ENCODE measurements at places on chromosomes 1 and 21. TPM values are rescaled to one million over a fixed set of nuclear protein-coding genes. Genes with fewer than 3 reads are reported as not detected.

DNA sequence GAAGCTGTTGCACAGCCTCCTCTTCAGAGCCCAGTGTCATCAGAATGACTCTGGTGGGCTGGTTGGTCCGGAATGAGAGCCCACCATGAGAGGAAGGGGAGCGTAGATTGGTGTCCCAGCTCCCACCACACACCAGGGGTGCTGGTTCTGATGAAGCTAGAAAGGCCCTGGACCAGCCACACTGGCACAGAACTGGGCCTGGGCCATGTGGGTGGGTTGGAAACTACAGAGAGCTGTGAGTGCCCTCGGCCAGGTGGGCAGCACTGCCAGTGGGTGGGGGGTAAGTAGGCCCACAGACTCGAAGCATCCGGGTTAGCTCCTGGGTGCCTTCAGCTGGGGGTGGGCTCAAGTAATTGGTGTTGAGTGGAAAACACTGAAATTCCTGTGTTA is 11.6 kb upstream of the TFF1 start:
- DNase-seq = no peak
- H3K36me3 ChIP-seq = no peaks in the 10 kb centered on the region
- no peak overlapping the region for H3K4me3 ChIP-seq

The SLAMF9 gene
- total RNA-seq = not detected

GRCh38 chr21:26849428-26850115 is 4.4 kb upstream of the ADAMTS1 start:
- H3K4me3 ChIP-seq = no peak overlapping the region

The OR2L3 gene
- total RNA-seq = not detected

The S100A14 gene
- total RNA-seq = not detected

The PDE4B gene
- total RNA-seq = 16.8 TPM

The TBCE gene
- 22.2 TPM for total RNA-seq

DNA sequence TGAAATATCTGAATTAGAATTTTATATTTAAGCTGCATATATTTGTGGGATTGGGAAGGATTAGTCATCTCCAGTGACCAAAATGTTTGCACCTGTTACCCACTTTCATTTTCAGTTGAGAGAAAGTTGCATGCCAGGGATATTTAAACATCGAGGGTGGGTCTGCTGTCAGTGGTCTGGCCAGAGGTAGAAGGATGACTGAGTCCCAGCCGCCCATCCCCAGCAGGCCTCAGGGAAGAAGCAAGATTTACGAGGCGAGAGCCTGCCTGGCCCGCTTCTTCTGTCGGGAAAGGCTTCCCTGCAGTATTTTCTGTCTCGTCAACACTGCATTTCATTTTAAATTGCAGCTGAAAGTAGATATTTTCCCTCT is 1.4 kb upstream of the MAN1C1 start:
- H3K4me3 ChIP-seq = no peak overlapping the region
- no peak overlapping the region for H3K27ac ChIP-seq
- no peaks in the 10 kb centered on the region for H3K36me3 ChIP-seq
- no peaks in the 10 kb centered on the region for H3K4me1 ChIP-seq
- no peak for DNase-seq
- H3K27me3 ChIP-seq = no peaks in the 10 kb centered on the region

DNA sequence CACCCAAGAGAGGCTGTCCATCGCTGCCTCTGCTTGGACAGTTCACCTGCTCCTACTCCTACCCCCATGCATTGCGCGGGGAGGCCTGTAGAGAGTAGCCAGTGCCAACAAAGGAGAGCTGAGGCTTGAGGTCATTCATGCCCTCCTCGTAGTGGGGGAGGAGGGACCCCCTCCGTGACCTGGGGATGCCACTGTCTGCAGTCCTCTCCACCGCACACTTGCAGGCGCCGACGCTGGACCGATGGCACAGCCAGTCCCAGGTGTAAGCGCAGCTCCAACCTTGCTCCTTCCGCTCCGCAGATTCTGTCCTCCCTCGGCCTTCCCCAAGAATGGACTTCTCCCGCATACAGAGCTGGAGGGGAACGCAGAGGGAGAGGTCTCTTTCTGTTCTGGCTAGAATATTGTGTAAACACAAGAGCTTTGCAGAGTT is 672 bp upstream of the PHLDA3 start:
- H3K36me3 ChIP-seq = no peaks in the 10 kb centered on the region
- no peaks in the 10 kb centered on the region for H3K27me3 ChIP-seq
- H3K27ac ChIP-seq = no peak overlapping the region
- DNase-seq = no peak

DNA sequence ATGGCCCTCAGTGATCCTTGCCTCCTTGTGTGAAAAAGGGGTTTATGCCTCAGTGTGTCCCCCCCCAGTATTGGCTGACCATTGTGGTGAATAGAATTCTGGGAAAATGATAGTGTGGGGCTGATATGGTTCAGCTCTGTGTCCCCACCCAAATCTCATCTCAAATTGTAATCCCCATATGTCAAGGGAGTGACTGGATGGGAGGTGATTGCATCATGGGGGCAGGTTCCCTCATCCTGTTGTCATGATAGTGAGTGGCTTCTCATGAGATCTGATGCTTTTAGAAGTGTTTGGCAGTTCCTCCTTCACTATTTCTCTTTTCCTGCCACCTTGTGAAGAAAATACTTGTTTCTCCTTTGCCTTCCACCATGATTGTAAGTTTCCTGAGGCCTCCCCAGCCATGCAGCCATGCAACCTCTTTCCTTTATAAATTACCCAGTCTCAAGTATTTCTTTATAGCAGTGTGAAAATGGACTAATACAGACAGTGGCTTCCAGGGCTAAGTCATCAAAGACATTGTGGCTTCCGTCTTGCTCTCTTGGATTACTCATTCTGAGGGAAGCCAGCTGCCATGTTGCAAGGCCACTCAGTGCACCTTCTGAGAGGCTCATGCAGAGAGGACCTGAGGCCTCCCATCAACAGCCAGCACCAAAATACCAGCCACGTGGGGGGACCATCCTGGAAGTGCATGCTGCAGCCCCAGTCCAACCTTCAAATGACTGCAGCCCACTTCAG is 40.6 kb upstream of the SOD1 start:
- no peaks in the 10 kb centered on the region for H3K4me1 ChIP-seq
- no peak overlapping the region for H3K27ac ChIP-seq
- DNase-seq = no peak
- no peaks in the 10 kb centered on the region for H3K27me3 ChIP-seq
- no peaks in the 10 kb centered on the region for H3K36me3 ChIP-seq

GRCh38 chr1:110184446-110184845 is 25.7 kb upstream of the KCNC4 start:
- H3K4me3 ChIP-seq = no peak overlapping the region
- H3K36me3 ChIP-seq = no peaks in the 10 kb centered on the region
- no peaks in the 10 kb centered on the region for H3K27me3 ChIP-seq
- no peak overlapping the region for H3K27ac ChIP-seq
- DNase-seq = no peak

GRCh38 chr1:165240492-165240891 is 116.0 kb downstream of the LMX1A start:
- no peak overlapping the region for H3K4me3 ChIP-seq
- no peaks in the 10 kb centered on the region for H3K27me3 ChIP-seq
- H3K27ac ChIP-seq = no peak overlapping the region
- H3K4me1 ChIP-seq = no peaks in the 10 kb centered on the region
- no peak for DNase-seq
- no peaks in the 10 kb centered on the region for H3K36me3 ChIP-seq

- H3K4me1 ChIP-seq = no peaks in the 10 kb centered on the region
- no peak overlapping the region for H3K4me3 ChIP-seq
- no peaks in the 10 kb centered on the region for H3K27me3 ChIP-seq
- no peaks in the 10 kb centered on the region for H3K36me3 ChIP-seq
- DNase-seq = no peak
Measured at GRCh38 chr1:155071701-155072100, 6.9 kb upstream of the EFNA3 start.

DNA sequence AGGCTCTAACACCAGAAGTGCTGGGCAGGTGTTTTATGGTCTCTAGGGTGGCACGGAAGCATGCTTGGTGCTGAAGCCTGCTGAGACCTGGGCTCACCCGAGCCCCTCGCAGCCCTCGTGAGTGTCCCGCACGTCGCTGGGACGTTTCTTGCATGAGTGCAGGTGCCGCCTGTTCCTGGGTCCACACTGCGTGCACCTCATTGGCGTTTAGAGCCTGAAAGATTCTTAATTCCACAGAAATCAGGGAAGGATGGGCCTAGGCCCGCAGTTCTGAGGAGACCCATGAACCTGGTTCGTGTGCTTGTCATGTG is 43.8 kb upstream of the DIP2A start:
- no peak overlapping the region for H3K27ac ChIP-seq
- no peaks in the 10 kb centered on the region for H3K4me1 ChIP-seq
- DNase-seq = peak; percentile 40
- H3K36me3 ChIP-seq = peaks cover 11% of the 10 kb centered on the region

GRCh38 chr1:18278946-18279345 is 171.3 kb downstream of the IGSF21 start:
- H3K27me3 ChIP-seq = no peaks in the 10 kb centered on the region
- H3K27ac ChIP-seq = no peak overlapping the region
- no peak for DNase-seq
- H3K36me3 ChIP-seq = no peaks in the 10 kb centered on the region
- H3K4me3 ChIP-seq = no peak overlapping the region

DNA sequence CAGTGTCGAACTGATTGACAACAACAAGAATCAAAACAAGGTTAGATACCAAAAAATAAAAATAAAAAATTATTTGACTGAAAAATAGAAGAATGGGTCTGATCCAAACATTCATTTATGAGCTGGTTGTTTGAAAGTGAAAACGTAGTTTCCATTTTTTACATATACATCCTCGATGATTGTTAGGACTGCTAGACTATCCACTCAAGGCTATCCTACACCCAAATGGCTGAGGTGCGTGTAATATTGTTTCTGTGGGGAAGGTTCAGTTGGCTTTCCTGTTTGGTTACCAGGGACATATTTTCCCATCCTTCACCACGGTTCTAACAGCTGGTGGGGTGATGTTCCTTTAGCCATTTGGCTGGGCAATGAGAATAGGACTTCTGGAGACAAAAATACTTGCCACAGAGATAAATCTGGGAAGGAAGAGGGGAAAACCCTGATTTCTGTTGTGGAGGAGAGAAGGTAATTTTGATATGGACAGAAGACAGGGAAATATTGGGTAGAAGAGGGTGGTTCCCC is 66.3 kb downstream of the MAP3K7CL start:
- no peaks in the 10 kb centered on the region for H3K27me3 ChIP-seq
- H3K4me1 ChIP-seq = no peaks in the 10 kb centered on the region
- no peak overlapping the region for H3K4me3 ChIP-seq
- H3K36me3 ChIP-seq = no peaks in the 10 kb centered on the region
- DNase-seq = no peak

- DNase-seq = no peak
- no peaks in the 10 kb centered on the region for H3K36me3 ChIP-seq
- H3K4me1 ChIP-seq = no peaks in the 10 kb centered on the region
- no peak overlapping the region for H3K27ac ChIP-seq
- H3K4me3 ChIP-seq = no peak overlapping the region
Measured at GRCh38 chr1:81820765-81821164, 20.0 kb downstream of the ADGRL2 start.

The DIPK1A gene
- 15.9 TPM for total RNA-seq

DNA sequence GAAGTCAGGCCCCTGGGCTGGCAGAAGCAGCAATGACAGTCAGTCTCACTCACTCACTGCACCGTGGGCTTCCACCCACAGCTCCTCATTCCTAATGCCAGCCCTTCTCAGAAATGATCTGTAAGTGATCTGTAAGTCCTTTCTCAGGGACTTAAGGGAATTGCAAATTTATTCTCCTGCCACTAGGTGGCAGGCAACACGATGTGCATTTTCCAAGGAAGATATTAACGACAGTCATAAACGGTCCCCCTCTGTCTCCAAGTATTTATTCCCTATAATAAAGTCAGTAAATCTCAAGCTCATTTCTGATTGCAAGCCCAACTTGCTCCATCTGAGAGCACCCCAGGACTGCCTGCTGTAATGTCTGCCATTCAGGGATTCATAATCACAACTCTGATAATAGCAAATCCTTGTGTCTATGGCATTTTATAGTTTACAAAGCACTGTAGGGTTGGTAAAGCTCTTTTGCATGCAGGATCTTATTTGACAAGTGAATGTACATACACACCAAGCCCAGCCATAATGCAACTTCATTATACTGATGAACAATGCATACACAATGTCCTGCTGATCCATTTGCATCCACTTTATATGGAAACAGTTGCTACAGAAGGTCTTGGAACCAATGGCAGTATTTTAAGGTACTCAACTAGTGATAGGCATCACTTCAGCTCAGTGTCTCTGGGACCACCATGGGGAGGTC is 380.5 kb upstream of the CAMK1G start:
- H3K4me3 ChIP-seq = no peak overlapping the region
- H3K27ac ChIP-seq = no peak overlapping the region
- DNase-seq = no peak

Measured in aorta (tissue), 5 donors.